ENCODE measurements at places on chromosomes 11 and 22.

- no peak for DNase-seq
Measured at GRCh38 chr11:131391176-131391575, 20.8 kb downstream of the NTM start.

GRCh38 chr11:6596239-6596877 is 7.1 kb downstream of the RRP8 start:
- no peak for DNase-seq

GRCh38 chr11:2414616-2415015 is 14.1 kb downstream of the TSSC4 start:
- DNase-seq: no peak

- DNase-seq: peak; percentile 34
Measured at GRCh38 chr11:107018219-107018901, at the start of gene GUCY1A2. Gene GUCY1A2, minus strand, starts transcription at chr11:107018476. Its CDS starts 421 bp downstream, at chr11:107018055.

- DNase-seq: peak; percentile 4
Measured at GRCh38 chr22:30668386-30668710, 673 bp upstream of the DUSP18 start.

DNA sequence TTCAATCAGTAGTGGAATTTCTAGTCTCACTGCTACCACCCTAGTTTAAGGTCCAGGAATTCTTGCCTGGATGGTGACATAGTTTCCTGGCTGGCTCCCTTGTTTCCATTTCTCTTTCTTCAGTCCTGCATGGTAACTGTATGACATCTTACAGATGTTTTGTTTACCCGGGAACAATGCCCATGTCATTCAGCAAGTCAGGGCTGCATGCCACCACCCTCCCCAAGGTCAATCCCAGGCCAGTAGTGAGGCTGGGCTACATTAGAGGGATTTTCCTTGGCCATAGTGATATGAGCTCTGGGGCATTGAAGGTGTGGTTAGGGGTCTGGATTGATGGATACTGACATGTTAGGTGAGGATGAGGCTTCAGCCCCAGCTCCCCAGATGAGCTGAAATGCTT is 114.9 kb upstream of the E2F8 start:
- DNase-seq: no peak

- peak; percentile 84 for DNase-seq
Measured at GRCh38 chr11:64185175-64185692, 737 bp upstream of the STIP1 start.

GRCh38 chr22:43320943-43321900 is 21.9 kb downstream of the SCUBE1 start:
- DNase-seq: no peak

- DNase-seq: no peak
Measured at GRCh38 chr11:117679461-117679860, 117.6 kb downstream of the DSCAML1 start.

GRCh38 chr11:10502065-10502680 is 38.8 kb downstream of the RNF141 start:
- no peak for DNase-seq

DNA sequence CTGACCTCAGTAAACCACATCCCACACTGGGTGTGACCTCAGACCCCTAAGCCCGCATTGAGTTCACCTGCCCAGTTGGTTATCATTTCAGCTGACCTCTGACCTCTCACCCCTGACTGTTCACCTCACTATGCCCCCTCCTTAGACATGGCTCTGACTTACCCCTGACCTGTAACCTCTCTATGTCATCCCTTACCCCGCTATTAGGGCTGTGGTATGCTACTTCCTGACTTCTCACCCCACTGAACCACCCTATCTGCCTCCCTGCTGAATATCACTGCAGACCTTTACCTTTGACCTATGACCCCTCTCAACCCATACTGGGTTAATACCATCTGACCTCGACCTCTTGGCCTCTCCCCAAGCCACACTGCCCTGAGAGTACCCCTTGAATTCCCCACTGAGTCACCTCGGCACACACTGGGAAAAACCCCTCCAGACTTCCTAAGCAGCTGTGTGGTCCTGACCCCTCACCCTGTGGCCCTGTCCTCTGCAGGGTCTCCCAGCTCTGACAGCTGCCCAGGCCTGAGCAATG is 8.3 kb downstream of the PLCB3 start:
- no peak for DNase-seq

GRCh38 chr11:4539603-4540219 is 5.3 kb upstream of the OR52M1 start:
- peak; percentile 26 for DNase-seq

GRCh38 chr22:20783844-20784723 is 10.2 kb downstream of the SERPIND1 start:
- DNase-seq: no peak

DNA sequence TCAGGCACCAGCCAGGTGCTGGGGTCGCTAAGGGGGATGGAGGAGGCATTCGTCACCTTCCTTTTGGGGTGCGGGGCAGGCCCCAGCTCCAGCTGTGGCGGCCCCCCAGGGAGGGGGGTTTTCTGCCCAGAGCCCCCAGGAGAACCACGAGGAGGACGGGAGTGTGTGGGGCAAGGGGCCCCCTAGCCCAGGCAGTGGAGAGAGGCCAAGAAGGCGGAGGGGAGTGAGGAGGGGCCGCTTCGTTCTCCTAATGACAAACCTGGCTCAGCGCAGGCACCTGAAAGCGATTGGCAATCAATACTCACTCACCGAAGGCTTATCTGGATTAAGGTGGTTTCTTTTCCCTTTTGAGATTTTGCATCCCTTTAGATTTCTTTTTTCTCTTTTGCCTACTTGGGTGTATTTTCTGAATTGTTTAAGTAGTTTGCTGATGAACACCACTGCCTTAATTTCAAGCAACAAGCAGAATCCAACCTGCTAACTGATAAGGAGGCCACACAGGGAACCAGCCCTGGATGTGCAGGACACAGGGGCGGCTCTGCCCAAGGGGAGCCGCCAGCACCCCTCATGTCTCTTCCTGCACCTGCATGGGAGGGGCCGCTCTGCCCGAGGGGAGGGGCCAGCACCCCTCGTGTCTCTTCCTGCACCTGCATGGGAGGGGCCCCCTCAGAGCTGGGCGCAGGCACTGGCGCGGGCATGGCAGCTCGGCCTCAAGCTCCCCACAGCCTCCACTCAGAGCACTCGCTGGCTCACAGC is 122.3 kb downstream of the BRD1 start:
- DNase-seq: peak; percentile 13

GRCh38 chr11:9784602-9785315 is 120.9 kb downstream of the SWAP70 start:
- DNase-seq: no peak

- DNase-seq: no peak
Measured at GRCh38 chr11:103842795-103843194, 193.6 kb upstream of the DDI1 start.

- DNase-seq: no peak
Measured at GRCh38 chr11:575313-575995, 816 bp upstream of the PHRF1 start.

- DNase-seq: no peak
Measured at GRCh38 chr11:85620256-85620655, 6.9 kb downstream of the DLG2 start.

GRCh38 chr11:105000797-105001196 is 22.2 kb downstream of the CASP5 start:
- DNase-seq: no peak

DNA sequence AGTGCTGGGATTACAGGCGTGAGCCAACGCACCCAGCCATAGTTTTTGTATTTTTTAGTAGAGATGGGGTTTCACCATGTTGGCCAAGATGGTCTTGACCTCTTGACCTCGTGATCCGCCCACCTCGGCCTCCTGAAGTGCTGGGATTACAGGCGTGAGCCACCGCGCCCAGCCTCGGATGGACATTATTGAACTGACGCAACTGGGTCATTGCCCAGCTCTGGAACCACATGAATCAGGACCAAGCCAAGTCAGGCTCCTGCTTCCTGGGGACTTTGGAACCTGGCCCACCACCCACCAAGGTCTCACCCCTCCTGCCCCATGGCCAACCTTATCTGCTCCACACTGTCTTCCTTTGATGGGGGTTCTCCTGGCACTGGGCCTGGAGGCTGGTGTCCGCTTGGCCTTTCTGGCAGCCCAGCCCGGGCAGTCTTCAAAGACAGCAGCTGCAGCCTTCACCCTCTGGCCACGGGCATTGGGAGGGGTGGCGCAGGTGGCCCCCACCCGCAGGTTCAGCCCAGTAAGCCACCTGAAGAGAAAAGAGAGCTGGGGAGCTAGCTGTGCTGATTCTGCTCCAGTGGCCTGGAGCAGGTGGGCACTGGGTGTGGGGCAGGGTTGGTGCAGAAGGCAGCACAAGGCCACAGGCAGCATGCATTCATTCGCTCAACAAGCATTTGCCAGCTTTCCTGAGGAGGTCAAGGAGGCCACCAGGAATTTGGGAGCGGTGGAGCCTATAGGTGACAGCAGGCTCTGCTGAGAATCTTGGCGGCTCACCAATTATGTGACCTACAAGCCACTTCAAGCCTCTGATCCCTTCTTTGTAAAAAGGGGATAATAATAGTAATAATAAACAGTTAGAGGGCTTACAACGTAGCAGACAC is 5.7 kb downstream of the CHADL start:
- DNase-seq: peak; percentile 56

DNA sequence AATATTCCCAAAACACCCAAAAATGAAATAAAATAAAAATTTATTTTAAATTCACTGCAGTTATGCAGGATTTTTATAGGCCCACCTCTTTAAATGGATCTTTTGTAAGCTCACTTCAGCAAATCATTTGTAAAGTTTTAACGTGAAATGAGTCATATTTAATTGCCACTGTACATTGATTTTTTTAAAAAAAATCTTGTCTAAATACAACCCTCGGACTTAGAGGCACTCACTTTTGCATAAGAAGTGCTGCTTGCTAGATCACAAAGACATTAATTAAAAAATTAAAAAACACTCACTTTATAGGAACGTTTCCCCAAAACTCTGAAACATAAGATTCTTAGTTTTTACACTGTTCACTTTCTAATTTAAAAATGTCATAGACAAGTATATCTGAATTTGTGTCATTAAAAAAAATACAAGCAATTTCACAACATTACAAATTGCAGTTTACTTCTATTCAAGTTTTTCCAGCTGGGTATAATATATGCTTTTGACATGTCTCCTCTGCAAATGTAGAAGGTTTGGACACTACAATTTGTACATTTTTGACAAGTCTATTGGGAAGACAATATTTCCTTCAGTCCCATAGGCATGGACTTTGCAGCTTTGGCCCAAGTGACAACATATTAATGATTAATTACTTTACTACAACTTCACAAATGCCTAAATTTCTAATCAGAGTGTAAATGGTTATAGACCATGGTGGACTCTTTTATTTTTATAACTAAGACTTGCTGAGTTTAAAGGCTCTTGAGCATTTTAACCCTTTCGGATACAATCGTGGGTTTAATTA is 1088.4 kb downstream of the LRRC4C start:
- no peak for DNase-seq

- DNase-seq: peak; percentile 68
Measured at GRCh38 chr11:3091846-3092602, 34.8 kb upstream of the CARS1 start.

GRCh38 chr11:30429550-30429949 is 106.6 kb downstream of the ARL14EP start:
- DNase-seq: no peak

DNA sequence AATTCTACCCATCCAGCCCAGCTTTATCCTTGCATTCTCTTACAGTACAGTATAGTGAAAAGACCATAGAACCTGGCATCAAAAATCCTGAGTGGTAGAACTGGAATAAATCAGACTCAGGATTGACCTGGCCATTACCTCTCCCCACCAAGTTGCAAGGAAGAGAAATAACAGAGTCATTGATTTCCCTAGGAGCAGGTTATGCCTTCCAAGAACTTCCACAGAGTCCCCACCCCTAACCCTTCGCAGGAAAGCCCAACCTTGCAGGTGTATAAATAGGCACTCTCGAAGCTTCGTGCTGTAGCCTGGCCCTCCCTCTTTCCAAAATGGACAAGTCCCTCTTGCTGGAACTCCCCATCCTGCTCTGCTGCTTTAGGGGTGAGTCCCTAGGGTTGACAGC is at the start of gene PATE1:
Gene PATE1 (plus strand): TSS at position 301 of the 400 bp plus-strand sequence. CDS start 26 bp downstream, at position 327.
- no peak for DNase-seq

- no peak for DNase-seq
Measured at GRCh38 chr11:60924110-60924905, at the start of gene TMEM132A. Gene TMEM132A, plus strand, starts transcription at chr11:60924460. Its CDS starts 174 bp downstream, at chr11:60924634.

- DNase-seq: peak; percentile 58
Measured at GRCh38 chr22:20799449-20799848, 25.5 kb downstream of the SERPIND1 start.

GRCh38 chr11:100808904-100809491 is 121.9 kb downstream of the ARHGAP42 start:
- DNase-seq: no peak

GRCh38 chr11:35803115-35803514 is 140.5 kb downstream of the TRIM44 start:
- no peak for DNase-seq

GRCh38 chr11:118939953-118940598 is 14.3 kb upstream of the BCL9L start:
- peak; percentile 70 for DNase-seq

DNA sequence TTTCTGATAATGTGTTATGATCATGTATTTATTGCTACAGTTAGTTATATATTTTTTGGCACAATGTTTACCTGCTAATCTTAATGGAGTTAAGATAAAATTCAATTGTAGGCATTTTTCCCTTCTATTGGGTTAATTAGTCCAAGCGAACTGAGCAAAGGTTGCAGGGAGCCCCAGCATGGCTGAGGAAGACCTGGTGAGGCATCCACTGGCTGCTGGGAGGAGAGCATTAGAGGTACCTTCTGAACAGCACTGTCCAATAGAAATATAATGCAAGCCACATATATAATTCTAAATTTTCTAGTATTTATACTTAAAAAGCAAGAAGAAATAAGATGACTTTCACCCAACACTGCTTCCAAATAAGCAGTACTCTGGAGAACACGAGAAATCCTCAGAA is 689 bp upstream of the TMEM126A start:
- DNase-seq: no peak

DNA sequence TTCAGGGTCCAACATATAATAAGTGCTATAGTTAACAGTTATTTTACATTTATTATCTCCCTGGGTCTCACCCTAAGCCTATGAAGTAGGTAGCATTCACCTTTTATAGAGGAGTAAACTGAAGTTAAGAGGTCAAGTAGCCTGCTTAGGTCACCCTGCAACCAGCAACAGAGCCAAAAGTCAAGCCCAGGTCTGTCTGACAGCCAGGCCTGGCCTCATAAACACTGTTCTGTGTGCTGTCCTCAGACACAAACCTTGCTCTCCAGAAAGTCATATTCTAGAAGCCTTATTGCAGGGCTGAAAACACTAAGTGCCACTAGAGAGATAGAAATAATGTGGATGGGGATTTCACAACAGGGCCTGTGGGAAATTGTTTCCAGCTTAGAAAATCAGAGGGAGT is 59.3 kb downstream of the BDNF start:
- DNase-seq: no peak

GRCh38 chr11:11841116-11841722 is 553 bp upstream of the USP47 start:
- no peak for DNase-seq

All from left lung (tissue), 14 donors.